ENCODE measurements at places on chromosomes 7 and 10.
A peak's percentile ranks its signal among the peaks of the same experiment; 100 is the strongest.

DNA sequence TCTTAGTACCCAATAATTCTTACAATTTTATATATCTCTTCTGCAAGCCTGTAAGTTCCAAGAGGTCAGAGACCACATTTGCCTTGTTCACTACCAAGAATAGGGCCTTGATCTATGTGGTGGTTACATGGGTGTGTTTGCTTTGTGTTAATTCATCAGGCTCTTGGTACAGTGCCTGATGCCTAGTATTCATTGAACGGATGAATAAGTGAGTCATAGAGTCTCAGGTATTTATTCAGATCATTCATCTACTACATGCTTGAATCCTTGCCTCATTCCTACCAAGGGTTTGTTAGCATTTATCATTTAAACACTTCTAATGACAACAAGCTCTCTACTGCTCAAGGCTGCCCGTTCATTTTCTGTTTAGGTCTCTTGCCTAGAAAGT is 11.3 kb upstream of the SGPL1 start:
- no peak for DNase-seq

GRCh38 chr10:96764425-96765060 is 44.2 kb upstream of the PIK3AP1 start:
- no peak for DNase-seq

- DNase-seq, result no peak
These were observed 15.0 kb upstream of the ZFAND2A start for GRCh38 chr7:1174881-1175596.

DNA sequence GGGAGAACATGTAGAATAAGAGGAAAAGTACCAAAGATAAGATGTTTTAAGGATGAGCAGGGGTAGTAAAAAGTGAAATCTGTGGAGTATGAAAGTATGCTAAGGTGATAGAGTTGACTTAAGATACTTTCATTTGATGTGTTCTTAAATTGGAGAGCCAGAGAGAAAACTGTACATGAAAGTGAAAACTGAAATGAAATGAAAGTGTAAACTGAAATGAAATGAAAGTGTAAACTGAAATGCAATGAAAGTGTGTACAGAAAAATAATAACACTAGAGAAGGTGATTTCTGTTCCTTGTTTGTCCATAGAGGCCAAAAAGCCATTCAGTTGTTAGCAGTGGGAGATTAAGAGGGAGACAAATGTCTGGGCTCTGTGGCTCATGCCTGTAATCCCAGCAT is 17.5 kb downstream of the AHR start:
- DNase-seq, result no peak

DNA sequence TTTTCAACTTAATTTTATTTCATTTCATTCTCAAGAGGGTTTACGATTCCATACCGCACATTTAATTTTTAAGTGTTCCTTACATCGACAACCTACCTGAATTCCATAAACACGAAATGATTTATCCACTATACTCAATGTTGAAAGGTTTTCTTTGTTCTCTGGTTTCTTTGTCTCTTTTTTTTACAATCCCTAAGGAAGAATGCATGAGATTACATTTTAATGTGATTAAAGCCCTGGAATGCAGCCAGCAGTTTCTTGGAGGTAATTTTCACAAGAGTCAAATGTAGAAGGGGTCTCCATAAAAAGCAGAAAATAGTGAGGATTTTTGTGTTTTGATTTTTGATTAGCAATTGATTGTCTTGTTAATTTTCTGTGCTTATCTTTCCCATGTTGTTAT is 59.2 kb upstream of the ADCY1 start:
- no peak for DNase-seq

GRCh38 chr10:6300106-6300783 is 97.5 kb downstream of the PFKFB3 start:
- DNase-seq, result no peak

GRCh38 chr10:14389981-14390590 is 59.4 kb upstream of the FRMD4A start:
- DNase-seq, result peak; percentile 43

- DNase-seq, result no peak
These were observed 36.1 kb upstream of the ZNF138 start for GRCh38 chr7:64758151-64758550.

GRCh38 chr7:44212581-44213184 is 11.9 kb downstream of the YKT6 start:
- peak; percentile 5 for DNase-seq

GRCh38 chr7:137804836-137805235 is 41.9 kb downstream of the DGKI start:
- no peak for DNase-seq

DNA sequence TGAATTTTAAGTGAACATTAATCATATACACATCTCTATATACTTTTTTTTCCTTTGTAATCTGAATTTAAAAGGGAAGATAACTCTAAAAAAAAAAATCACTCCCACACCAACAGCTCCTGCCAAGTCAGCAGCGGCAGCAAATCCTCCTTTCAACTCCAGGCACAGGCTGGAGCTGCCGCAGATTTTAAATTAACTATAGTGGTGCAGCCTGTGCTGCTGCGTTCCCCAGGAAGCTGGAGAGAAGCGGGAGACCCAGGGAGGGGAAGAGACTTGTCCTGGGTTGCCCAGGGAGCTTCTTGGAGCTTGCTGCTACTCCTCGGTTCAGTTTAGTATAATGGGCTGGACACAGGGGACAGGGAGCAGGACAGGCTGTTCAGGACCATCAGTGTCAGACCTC is 32.6 kb upstream of the HSPB1 start:
- no peak for DNase-seq

DNA sequence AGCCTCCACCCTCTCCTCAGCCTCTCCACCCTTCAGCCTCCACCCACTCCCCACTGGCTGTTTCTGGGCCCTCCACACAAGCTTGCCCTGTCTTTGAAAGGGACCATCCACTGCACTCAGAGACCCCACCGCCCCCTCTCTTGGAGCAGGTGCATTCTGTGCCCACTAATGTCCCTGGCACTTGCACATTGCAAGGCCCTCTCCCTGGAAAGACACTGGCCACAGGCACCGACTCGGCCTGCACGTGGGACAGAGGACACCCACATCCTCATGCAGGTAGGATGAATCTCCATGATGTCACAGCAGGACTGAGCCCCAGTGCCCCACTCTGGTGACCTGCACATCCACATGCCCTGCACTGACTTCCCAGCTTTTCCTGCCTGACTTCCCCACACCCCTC is 36.8 kb upstream of the EBF3 start:
- DNase-seq, result no peak

DNA sequence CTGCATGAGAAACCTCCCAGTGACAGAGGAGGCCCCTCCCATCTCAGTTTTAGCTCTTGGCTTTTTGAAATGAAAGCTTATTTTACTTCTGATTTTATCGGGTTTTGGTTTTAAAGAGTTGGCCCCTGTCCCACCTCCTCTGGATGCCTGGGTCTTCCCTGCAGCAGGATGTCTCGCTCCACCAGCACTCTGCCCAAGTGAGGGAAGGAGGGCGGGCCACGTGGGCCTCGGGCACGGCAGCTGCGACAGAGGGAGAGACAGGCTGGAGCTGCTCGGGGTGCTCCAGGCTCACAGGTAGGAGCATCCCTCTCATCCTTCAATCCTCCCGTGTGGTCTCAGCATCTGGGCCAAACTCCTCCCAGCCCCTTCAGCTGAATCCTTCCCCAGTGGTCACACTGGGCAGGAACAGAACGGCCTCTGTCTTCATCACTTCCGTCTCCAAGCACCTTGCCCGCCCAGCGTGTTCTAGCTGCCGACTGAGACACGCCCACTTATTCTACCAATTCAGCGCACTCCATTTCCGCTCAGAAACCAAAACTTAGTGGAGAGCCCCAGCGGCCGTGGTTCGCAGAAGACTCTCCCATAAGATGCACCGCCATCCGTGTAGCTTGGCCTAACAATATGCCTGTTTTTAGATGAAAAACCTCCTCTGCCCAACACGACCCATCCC is 222.9 kb downstream of the GLRX3 start:
- DNase-seq, result no peak

GRCh38 chr7:1340461-1341360 is 108.0 kb downstream of the UNCX start:
- DNase-seq, result no peak

DNA sequence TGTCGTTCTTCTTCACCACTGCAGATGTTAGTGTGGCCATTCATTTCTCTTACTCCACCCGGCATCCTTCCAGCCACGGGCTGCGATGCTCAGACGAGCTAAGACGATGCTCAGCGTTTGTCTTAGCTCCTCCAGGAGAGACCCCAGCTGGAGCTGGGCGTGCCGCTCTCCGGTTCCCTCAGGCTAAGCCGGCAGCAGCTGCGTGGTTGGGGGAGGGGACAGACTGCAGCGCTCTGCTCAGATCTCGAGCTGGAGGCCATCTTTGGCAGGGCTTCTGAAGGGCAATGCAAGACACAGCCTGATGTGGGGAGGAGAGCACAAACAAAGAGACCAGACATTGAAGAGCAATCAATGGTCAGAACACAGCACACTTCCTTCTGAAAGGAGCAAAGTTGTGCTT is 4.8 kb downstream of the INA start:
- no peak for DNase-seq

DNA sequence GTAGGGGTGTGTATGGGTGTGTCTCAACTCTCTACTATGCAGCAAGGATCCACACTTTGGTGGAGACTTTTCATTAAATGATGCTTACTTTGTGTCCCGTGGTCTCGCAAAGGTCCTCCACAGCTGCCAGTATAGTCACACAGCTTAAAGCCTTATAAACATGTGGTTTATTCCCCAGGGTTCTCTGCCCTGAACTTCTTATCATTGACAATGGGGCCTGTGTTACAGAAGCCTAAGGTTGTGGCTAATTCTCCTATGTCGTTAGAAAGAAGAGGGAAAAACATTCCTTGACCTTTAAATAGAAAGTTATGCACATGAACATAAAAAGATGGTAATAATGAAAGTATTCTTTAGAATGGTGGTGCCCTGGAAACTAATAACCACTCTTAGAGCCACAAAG is 201.4 kb downstream of the INHBA start:
- DNase-seq, result no peak

GRCh38 chr7:2553108-2553507 is 2.2 kb downstream of the BRAT1 start:
- no peak for DNase-seq

DNA sequence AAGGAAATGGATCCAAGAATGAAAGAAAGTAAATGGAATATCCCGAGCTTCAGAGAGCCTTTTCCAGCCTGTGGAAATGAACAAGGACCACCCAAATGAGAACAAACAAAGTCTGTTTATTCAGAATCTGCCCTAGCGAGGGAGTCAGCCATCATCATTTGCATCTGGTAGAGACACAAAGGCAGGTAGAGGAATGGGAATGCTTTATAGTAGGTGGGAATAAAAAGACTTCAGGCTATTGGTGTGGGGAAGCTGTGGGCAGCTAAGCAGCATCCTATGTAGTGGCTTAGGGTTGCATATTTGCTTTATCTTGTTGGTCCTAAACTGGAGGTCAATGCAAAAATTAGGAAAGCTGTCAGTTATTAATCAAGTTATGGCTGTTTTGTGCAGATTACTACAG is 9.2 kb upstream of the MRLN start:
- DNase-seq, result no peak

DNA sequence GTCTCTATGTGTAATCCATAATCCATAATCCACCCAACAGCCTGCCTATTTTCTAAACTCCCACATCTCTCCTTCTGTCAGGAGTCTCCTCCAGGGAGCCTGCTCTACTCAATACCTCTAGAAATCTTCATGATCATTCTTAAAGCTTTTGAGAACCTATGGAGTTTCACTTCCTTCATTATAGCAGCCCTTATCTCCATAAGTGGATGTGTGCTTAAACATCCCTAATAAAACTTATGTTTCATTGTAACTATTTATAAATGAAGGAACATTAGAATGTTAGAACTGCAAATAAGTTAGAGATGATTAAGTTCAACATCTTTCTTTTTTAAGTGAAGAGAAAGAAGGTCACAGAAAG is 8.5 kb downstream of the CPED1 start:
- DNase-seq, result no peak

- no peak for DNase-seq
These were observed 218.6 kb upstream of the INHBA start for GRCh38 chr7:41921453-41921981.

DNA sequence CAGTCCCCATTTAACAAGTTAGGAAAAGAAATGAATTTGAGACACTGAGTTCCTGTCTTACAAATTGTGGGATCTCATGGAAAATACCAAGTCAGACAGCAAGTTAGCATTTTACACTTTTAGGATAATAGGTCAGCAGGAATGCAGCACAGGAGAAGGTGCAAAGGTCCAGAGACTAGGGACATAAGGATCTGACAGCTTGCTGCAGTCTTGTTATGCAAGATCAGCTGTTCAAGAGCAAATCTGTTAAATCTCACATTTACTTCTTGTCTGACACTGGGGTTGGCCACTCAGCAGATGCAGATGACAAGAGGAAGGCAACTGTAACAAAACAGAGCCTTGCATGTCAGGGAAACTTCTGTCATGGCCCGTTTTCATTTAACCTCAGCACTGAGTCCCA is 239.6 kb downstream of the PHF14 start:
- DNase-seq, result no peak

DNA sequence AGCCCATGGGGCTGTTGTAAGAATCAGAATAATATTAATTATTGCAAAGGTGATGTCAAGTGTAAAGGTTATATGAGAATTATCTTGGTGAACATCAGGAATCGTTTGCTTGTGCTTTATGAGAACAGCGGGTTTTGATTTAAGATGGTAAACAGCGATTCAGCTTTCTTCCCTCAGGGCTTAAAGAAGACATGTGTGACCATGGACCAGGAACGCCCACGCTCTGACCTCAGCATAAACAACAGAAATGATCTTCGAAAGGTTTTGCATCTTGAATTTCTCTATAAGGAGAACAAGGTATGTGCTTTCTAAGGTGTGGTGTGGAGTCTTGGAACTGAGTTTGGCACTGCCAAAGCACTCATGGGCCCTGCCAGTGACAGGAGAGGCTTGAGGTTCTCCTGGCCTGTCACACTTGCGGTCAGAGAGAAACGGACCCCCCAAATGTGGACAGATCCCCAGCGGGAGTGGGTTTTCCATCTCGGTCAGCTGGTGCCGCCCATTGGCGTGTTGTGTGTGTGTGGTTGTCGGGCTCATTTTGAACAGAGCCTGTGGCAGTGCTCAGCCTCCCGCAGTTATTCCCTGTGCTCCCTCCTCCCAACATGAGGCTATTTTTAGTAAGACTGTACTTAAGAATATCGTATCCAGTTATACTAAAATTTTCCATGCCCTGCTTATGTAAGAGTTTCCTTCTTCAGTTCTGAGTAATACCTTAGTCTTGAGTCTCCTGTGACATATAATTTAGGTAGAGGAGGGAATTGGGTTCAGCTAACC is 7.2 kb downstream of the MINDY4 start:
- DNase-seq, result no peak

Measured in activated naive CD4-positive, alpha-beta T cell treated with anti-CD3 and anti-CD28 coated beads, Interleukin-2, amount 50 U/mL, for 16 hours (primary cell).